Omental fat pad (tissue), 4 donors: ENCODE measurements at places on chromosomes 12 and 14.
A peak's percentile ranks its signal among the peaks of the same experiment; 100 is the strongest.

- no peak for DNase-seq
Measured at GRCh38 chr12:42262271-42262670, 24.2 kb upstream of the YAF2 start.

DNA sequence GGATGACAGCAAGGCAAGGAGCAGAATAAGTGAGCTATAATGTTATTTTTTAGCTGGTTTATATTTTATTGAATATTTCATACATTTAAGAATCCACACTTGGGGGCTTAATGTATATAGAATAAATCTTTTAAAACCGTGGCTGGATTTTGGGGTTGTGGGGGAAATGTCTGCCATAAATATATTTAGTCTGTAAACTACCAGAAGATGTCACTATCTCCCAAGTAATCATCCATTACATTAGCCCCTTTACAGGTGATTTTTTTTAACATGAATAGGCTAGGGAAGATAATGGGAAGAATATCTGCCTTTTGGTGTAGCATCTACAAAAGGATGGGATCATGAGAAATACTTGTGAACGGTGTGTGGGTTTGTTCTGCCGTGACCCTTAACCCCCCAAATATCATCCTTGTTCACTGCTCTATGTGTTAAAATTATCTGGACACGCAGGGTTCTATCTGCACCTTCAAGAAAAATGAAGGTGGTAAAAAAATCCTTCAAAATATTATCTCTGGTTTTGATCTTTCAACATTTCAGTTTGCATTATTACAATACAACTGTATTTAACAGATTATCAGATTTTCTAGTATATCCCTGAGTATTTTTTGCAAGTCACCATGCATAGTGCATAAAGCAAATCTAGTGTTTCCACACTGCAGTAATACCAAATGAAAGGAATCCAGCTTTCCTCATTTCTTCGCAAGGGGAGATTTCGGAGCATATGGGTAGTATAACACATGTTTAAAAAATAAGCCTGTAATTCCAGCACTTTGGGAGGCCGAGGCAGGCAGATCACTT, 8.0 kb upstream of the SLC17A8 start:
- no peak for DNase-seq

DNA sequence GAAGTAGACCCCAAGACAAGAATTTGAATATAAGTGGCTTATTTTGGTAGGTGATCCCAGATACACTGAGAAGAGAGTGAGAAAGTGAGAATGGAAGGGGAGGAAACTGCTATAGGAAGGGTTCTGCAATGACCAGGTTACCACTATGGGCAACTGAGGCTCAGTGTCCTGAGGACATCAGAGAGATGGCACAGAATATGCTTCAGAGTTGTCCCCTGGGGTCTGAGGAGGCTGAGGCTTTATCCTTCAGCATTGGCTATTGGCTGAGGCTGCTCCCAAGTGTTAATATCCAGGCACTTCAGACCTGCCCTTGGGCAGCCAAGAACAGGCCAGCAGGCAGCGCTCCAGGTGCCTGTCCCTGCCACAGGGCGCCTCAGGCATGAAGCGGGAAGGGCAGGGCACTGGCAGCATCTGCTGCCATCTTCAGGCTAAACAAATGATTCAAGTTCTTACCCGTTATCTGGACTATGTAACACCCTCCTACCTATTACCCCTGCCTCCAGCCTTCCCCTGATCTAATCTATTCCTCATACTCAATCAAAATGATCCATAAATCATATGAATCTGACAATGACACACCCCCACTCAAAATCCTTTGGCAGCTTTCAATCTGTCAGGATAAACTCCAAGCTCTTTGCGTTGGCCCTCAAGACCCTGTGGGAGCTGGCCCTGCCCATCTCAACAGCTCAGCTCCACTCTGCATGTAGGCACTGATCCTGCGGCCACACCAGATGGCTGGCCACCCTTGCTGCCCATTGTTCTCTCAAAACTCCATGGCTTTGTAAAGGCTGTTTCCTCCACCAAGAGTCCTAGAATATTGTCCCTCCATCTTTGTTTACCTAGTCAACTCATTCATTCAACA, 42.4 kb downstream of the CKAP4 start:
- no peak for DNase-seq

DNA sequence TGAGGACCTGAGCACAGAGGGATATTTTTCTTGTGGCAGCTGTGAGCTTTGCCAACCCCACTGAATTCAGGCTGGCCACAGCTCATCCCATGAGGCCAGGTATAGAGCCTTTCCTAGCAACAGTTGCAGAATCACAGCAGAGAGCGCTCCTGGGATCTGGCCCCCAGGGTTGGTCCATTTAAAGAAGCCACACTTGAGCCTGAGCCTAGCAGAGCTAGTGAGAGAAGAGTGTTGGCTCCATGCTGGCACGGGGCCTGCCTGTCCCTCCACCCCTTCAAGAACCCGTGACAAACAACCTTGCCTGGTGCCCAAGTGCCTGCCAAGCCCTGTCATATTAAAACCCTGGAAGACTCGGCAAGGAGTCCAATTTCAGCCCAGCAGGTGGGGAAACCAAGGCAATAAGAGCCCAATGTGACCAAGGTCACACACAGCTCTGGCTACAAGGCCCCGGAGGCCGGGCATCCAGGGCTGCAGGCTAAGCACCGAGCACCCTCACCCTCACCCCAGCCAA, 91.6 kb downstream of the LRRC74A start:
- DNase-seq, result no peak

DNA sequence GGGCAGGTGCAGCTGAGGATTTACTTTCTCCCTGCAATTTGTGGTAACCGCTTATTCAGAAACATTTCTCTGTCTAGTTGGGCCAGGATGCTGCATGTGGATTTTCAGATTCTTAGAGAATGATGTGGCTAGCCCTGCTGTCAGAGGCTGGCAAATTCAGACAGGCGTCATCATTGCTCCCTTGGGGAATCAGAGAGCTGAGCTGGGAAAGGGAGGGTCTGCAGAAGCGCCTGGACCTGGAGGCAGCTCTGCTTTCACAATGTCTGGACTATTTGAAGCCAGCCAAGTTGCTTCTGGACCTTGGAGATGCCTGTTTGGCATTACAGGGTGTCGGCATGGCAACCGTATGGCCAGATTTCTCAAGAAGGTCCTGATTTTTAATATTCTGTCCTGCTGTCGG, 3.4 kb downstream of the GALNT16 start:
- peak; percentile 44 for DNase-seq

- DNase-seq, result no peak
Measured at GRCh38 chr12:1832801-1833595, 12.6 kb downstream of the LRTM2 start.

DNA sequence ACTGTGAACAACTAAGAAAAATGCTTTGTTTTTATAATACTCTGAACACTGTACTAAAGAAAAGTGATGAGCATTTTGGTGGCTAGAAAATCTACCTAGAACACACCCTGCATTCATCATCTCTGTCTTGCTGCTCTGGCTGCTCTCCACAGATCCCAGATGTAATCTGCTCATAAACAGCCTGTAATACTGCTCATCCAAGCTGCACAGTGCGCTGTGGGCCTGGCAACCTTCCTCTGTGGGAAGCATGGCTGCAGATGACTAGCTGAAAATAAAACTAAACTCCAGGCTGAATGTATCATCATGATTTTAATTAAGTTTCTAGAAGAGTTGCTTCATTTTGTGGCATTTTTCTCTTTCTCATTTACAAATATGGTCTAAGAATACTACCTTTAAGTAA, 200.7 kb downstream of the SLC2A13 start:
- no peak for DNase-seq

DNA sequence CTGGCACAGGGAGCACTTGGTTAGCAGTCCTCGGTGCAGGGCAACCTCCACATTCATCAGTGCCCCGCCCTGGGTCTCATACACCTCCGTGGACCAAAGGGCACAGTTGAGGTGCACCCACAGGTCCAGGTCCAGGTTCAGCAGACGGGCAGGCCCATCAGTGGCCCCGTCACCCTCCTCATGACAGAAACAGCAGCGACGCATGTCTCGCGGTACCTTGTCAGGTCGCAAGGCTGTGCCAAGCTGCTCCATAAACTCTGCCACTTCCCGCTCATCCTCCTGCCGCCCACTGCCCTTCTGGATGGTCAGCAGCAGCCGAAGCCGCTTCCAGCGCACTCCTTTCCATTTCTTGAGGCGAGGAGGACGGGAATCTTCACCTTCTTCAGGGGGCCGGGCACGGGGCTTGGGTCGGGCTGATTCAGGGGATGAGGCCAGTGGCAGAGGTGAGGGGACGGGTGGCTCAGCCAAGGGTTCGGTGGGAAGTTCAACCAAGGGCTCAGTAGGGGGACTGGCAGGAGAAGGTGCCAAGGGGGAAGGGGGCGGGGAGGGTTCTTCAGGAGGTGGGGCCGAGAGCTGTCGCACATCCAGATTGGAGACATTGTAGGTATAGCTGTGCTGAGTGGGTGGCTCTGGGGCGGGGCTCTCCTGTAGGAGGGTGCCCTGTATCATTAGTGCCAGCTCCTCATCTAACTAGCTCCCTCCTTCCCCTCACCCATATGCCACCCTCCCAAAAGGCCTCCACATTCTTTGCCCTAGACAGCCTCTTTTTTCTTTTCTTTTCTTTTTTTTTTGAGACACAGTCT, 8.3 kb upstream of the PRKAG1 start:
- DNase-seq, result no peak

DNA sequence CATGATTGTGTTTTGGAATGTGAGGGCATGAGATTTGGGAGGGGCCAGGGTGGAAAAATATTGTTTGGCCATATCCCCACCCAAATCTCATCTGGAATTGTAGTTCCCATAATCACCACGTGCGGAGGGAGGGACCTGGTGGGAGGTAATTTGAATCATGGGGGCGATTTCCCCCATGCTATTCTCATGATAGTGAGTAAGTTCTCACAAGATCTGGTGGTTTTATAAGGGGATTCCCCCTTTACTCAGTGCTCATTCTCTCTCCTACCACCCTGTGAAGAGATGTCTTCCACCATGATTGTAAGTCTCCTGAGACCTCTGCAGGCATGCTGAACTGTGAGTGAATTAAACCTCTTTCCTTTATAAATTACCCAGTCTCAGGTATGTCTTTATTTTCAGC, 15.7 kb downstream of the OR10P1 start:
- DNase-seq, result no peak

- no peak for DNase-seq
Measured at GRCh38 chr12:15575671-15576541, 213.3 kb downstream of the EPS8 start.

DNA sequence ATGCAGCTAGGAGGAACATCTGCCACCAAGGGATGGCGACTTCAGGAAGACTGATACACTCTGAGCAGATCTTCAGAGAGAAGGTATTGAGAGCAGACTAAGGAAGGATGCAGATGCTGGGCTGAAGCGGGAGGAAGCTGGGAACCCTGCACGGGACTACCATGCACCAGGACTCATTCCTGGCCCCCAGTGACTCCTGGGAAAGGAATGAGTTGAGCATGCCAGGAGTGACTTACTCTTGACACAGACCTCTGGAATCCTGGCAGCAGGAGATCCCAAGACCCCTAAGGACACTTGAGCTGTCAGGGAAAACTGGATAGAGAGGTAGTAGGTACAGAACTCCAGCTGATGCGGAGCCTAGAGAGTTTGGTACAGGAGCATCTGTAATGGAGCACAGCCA, 336.1 kb downstream of the RPS29 start:
- DNase-seq, result no peak

- DNase-seq, result no peak
Measured at GRCh38 chr12:49903700-49904423, at the start of gene FAIM2. TSS of gene FAIM2 (minus strand) at chr12:49903900. CDS start at chr12:49903792, 108 bp downstream.

- DNase-seq, result peak; percentile 83
Measured at GRCh38 chr12:13534645-13535398, 338.3 kb downstream of the EMP1 start.

GRCh38 chr12:53402871-53403270, 20.8 kb upstream of the AMHR2 start:
- DNase-seq, result no peak

GRCh38 chr14:95327558-95328374, 8.1 kb upstream of the CLMN start:
- no peak for DNase-seq

- no peak for DNase-seq
Measured at GRCh38 chr12:83818881-83819280, 1093.7 kb downstream of the SLC6A15 start.

- no peak for DNase-seq
Measured at GRCh38 chr12:95790033-95790916, at the start of gene NTN4. TSS of gene NTN4 (minus strand) at chr12:95790764. CDS start at chr12:95790309, 455 bp downstream.

- DNase-seq, result no peak
Measured at GRCh38 chr12:53585448-53586125, 40.6 kb downstream of the ATF7 start.

DNA sequence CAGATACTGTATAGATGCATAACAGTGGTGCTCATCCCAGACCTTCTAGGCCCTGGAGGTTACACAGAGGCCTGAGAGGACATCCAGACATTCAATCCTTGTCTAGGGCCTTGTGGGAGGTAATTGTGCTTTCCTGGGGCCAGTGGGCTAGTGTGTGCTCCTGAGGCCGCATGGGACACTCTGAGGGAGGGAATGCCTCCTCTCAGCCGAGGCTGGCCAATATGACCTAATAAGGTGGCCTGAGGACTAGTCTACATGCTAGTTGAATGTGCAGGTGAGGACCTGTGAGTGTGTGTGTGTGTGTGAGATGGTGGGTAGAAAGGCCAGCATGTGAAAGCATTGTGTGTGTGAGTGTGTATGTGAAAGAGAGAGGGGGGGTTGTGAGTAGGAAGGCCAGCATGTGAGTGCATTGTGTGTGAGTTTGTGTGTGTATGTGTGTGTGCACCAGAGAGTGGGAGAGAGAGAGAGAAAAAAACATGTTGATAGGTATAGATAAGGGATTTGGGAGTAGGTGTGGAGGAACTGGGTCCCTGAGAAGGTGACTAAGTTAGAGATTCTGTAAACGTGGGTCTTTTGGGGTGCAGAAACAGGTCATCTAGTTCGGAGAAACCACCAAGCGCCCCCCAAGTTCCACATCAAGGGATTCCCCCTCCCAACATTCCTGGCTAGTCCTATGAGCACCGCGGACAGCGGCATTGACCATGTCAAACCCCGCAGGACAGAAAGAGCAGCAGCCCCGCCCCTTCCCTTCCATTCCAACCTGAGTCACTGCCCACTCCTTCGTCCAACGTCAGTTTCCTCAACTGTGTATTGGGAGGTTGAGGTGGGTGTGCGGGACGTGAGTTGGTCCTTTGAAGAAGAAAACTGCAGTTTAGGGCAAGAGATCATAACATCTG, 9.7 kb upstream of the KRT81 start:
- no peak for DNase-seq

DNA sequence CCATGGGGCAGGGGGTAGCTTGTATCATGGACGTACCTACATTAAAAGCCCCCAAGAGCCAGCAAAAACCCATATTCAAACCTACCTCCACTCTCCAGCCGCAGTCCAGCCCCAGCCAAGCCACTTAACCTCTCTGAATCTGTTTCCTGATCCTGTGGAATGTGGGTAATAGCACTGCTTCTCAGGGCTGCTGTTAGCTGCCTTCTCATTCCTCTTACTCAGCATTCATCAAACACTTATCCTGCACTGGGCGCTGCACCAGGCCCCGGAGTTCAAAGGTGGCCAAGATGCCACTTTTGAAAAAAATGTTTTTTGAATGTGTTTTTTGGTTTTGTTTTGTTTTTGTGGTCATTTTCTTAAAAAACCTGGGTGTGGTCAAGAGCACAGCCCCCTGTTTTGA, 237.4 kb downstream of the CHST11 start:
- DNase-seq, result no peak
